Kidney tubule cell (primary cell): ENCODE measurements at places on chromosomes 5 and 9.
A peak's percentile ranks its signal among the peaks of the same experiment; 100 is the strongest.

GRCh38 chr9:131791542-131792254, 51.8 kb upstream of the RAPGEF1 start:
- DNase-seq, result no peak

DNA sequence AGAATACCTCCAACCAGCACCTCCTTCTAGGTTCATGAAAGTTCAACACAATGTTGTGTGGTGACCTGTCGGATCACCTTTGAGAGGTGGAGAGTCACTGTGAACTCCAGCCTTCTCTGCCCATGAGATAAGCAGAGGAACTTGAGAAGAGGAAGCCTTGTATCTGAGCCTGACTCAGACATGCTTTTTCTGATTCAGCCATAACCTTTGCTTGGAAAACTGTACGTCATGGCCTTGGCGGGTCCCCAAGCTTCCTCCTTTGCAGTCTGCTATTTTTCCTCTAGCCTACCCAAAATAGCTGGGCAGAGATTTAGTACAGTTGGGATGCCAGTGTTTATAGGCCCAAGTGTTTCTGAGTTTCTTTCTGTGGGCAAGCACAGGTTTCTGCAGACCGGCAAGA, 274.7 kb downstream of the CETN3 start:
- no peak for DNase-seq

GRCh38 chr9:4905135-4905490, 80.0 kb upstream of the JAK2 start:
- no peak for DNase-seq

DNA sequence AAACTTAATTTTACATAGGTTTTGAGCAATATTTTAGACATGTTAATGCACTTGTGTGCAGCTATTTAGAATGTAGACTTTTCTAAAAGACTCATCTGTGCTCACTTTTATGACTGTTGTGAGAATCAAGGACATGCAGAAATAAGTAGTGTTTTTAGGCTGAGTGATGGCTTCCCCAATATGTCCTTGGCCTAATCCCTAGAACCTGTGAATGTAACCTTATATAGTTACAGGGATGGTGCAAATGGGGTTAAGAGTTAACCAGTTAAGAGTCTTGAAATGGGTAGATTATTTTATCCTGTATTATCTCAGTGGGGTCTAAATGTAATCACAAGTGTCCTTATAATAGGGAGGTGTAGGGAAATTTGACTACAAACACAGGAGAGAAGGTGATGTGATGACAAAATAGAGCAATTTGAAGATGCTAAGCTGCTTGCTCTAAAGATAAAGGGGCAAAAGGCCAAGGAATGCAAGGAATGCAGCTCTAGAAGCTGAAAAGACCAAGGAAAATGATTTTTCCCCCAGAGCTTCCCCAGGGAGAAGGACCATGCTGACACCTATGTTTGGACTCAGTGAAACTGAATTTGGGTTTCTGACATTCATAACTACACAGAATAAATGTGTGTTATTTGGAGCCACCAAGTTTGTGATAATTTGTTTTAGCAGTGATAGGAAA, 298.0 kb upstream of the PAPPA start:
- no peak for DNase-seq

GRCh38 chr9:125829743-125830142, 82.6 kb downstream of the PBX3 start:
- DNase-seq, result no peak

- DNase-seq, result peak; percentile 78
These were observed 306.9 kb downstream of the GLIS3 start for GRCh38 chr9:3992924-3993323.

GRCh38 chr5:138793575-138793974, 40.4 kb downstream of the CTNNA1 start:
- no peak for DNase-seq

DNA sequence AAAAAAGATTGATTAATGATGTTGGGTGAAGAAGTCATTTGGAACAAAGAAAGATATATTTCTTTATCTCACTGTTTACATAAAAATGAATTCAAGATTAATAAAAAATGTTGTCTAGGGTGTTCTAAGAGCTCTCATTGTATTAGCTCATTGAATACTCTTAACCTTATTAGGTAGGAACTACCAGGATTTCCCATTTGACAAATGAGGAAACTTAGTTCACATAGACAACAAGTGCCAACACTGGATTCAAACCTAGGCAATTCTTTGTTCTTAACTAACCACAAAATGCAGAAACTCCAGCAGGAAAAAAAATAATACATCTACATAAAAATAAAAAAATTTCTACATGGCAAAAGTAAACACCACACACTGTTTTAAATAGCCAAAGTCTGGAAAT, 175.8 kb downstream of the RAPGEF6 start:
- DNase-seq, result no peak

DNA sequence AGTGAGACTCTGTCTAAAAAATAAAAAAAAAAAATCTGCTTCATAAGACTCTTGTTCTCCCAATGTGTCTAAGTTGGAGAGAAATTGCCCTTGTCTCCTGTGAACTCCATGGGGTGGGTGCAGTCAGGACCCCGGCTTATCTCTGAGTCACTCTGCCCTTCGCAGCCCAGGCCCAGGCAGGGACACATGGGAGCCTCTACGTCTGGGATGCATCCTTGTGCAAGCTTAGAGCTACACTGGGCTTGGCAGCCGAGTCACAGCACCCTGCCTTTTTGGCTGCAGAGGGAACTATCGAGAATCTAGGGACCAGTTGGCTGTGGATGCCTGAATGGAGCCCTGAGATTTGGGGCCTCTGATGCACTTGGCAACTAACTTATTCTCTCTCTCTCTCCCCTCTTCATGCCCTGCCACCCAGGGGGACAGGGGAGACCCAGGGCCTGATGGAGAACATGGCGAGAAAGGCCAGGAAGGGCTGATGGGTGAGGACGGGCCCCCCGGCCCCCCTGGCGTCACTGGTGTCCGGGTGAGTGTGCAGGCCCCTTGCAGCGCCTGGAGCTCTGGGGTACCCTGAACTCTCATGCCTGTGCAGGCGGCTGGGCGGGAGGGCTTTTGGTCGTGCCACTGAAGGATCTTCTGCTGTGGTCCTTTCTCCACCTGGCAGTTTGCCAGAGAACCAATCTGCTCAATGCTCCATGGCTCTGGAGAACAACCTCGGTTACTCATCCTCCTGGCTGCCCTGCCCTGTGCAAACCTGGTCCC, 47.5 kb upstream of the ORM1 start:
- DNase-seq, result peak; percentile 54

DNA sequence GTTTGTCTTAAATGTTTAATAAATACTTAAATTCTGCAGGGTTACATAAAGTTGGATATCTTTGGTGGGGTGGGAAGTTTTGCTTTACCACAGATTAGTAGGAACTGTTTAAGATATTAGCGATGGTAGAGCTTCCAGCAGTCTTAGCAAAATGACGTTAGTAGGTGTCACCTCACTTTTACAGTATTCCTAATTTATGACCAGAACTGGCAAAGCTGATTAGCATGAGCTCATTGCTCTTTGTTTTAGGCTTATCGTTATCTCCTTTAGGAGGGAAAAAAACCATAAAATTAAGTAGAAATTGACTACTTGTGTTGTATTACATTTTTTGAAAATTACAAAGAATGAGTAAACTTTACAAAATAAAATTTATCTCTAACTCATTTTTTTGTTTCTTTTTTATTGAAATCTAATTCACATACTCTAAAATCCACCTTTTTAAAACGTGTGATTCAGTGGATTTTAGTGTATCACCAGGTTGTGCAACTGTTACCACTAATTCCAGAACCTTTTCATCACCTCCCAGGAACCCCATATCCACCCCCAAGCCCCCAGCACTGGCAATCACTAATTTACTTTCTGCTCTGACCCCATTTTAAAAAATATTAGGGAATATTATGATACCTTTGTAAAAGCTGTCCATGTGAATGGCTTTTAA, 129.5 kb downstream of the TRIO start:
- no peak for DNase-seq

DNA sequence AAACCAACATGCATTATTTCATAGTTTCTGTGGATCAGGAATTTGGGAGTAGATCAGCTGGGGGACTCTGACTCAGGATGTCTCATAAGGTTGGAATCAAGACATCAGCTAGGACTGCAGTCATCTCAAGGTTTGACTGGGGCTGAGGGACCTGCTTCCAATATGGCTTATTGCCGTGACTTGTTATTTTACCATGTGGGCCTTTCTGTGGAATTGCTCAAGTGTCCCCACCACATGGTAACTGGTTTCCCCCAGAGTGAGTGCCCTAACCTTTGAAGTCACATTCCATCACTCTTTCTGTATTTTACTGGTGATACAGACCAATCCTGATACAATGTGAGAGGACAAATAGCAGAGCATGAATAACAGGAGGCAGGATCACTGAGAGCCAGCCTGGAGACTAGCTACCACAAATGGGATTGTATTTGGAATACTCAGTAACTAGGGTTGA, 70.2 kb upstream of the ELL2 start:
- DNase-seq, result peak; percentile 91

- no peak for DNase-seq
These were observed 132.0 kb downstream of the CEMIP2 start for GRCh38 chr9:71636143-71636839.

- peak; percentile 10 for DNase-seq
These were observed 98.0 kb downstream of the NR6A1 start for GRCh38 chr9:124673063-124673462.

DNA sequence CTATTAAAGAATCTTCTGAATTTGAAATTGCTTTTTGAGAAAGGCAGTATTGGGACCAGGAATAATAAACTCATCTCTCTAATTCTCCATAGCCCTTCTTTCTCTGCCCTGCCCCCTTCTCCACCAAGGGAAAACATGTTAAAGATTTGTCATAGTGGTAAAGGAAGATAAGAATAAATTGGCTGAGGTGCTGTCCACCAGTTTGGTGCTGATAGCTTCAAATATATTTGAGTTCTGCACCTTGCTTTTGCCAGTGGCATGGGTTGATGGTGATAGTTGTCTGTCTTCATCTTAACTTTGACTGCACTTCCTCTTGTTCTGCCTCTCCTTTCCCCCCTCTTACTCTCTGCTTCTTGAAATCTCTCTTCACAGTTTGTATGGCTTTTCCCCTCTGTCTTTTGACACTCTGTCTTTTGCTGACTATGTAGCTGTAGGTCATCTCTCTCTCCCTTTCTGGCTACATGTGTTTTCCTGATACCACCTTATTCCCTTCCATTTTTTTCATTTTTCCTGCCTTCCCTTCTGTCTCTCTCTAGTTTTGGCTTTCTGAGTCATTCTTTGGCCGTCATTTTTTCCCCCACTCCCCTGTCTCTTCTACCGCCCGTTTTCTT, 56.6 kb downstream of the NDUFS4 start:
- no peak for DNase-seq

DNA sequence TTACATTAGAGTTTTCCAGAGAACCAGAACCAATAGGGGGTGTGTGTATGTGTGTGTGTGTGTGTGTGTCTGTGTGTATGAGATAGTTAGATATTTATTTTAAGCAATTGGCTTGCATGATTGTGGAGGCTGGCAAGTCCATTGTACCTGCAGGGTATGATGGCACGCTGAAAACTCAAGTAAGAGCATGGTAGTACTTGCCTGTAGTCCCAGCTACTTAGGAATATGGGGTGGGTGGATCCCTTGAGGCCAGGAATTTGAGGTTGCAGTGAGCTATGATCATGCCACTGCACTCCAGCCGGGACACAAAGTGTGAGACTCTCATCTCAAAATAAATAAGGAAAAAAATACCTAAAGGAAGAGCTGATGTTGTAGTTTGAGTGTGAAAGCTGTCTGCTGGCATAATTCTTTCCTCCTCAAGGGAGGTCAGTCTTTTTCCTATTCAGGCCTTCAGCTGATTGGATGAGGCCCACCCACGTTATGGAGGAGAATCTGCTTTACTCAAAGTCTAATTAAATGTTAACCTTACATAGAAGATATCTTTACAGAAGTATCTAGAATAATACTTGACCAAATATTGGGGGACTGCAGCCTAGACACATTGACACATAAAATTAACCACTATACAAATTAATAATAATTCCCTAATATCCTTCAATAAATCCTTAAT, 107.6 kb downstream of the FGF1 start:
- no peak for DNase-seq

DNA sequence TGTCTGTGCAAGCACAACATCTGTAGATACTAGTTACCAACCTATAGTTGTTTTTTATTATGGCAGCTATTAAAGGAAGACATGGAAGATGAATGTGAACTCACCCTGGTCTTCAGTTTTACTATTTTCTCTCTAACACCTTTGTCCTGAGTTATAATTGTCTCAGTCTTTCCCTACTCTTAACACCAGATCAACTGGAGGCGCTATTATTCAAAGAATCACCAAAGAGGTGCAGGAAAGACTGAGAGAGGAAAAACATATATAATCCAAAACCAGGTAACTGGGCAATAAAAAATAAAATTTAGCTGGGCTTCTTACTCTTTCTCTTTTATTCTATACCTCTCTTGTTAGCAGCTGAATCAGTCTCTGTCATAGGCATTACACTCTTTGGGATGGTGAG, 134.2 kb upstream of the C6 start:
- DNase-seq, result no peak

DNA sequence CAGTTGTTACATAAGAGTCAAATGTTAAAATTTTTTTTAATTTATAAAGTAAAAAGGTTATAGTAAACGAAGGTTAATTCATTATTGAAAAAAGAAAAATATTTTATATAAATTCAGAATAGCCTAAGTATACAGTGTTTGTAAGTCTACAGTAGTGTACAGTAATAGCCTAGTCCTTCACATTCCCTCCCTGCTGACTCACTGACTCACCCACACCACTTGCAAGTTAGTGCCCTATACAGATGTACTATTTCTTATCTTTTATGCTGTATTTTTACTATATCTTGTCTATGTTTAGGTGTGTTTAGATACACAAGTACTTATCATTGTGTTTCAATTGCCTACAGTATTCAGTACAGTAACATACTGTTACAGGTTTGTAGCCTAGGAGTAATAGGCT, 57.6 kb downstream of the MAMDC2 start:
- peak; percentile 33 for DNase-seq

GRCh38 chr9:129164246-129164930, 13.7 kb downstream of the IER5L start:
- no peak for DNase-seq

GRCh38 chr5:43636076-43636475, 33.1 kb downstream of the NNT start:
- no peak for DNase-seq

GRCh38 chr5:33927685-33928084, 8.5 kb upstream of the RXFP3 start:
- no peak for DNase-seq

GRCh38 chr9:69609156-69609555, 63.0 kb downstream of the APBA1 start:
- DNase-seq, result no peak

DNA sequence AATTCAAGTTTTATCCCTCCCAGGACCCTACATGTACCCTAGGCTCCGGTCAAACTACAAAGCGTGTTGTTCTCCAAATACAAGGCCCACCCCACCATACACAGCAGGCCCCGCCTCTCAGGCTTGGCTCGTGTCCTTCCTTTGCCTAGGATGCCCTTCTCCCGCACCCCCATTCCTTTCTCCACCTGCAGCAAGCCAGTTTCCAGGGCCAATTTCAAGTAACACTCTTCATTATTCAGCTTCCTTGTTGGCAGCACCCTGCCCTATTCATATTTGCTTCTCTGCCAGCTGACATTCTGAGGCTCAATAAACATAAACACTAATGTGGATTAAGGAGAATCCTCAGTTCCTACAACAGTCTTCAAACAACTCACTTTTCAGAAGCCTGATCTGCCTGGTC, 31.7 kb downstream of the EPB41L4B start:
- no peak for DNase-seq
